ENCODE measurements at places on chromosomes 7 and 10.

GRCh38 chr10:55263327-55263726 lies 462.3 kb upstream of the PCDH15 start:
- DNase-seq: no peak

DNA sequence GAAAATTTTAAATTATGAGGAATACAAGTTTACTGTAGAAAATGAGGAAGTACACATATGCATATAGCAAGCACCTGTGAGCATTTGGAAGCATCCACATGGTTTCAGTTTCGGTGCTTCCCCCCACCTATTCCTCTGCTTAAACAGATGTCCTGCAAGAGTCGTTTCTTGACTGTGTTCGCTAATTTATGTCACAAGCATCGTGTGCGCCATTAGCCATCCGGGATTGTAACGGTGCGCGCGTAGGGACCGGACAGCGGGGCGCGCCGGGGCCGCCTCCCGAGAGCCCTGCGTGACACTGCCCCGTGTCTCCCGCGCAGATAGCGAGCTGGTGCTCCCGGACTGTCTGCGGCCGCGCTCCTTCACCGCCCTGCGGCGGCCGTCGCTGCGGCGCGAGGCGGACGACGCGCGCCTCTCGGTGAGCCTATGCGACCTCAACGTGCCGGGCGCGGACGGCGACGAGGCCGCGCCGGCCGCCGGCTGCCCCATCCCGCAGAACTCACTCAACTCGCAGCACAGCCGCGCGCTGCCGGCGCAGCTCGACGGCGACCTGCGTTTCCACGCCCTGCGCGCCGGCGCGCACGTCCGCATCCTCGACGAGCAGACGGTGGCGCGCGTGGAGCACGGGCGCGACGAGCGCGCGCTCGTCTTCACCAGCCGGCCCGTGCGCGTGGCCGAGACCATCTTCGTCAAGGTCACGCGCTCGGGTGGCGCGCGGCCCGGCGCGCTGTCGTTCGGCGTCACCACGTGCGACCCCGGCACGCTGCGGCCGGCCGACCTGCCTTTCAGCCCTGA lies 90.9 kb downstream of the NEURL1 start:
- DNase-seq: peak; percentile 75

DNA sequence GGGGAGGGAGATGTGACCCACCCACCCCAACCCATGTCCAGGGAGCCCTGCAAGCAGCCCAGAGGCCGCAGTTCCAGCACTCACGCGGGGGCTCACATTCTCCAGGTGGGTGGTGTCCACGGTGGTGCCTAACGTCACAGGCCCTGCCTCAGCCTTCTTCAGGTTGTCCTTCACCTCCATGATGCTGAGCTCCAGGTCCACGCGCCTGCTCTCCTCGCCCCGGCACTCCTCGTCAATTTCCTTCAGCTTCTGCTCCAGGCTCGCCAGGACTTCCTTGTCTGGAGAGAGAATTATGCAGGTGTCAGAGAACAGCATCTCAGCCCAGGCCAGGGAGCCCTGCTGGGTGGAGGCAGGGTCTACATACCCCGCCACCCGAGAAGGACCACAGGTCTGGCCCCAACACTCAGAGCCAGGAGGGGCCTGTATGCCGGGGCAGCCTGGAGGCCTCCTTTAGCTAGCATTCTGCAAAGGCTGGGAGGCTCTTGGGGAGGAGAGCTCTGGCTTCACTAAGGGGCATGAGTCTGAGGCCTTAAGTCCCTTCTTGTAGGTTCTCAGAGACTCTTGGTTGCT lies 58.2 kb downstream of the VWA2 start:
- DNase-seq: no peak

- DNase-seq: no peak
These were observed 61.4 kb downstream of the CPED1 start for GRCh38 chr7:121049897-121050296.

- no peak for DNase-seq
These were observed 44.5 kb upstream of the CAV2 start for GRCh38 chr7:116455009-116455408.

- DNase-seq: no peak
These were observed 162.3 kb upstream of the MTPN start for GRCh38 chr7:136139417-136139816.

DNA sequence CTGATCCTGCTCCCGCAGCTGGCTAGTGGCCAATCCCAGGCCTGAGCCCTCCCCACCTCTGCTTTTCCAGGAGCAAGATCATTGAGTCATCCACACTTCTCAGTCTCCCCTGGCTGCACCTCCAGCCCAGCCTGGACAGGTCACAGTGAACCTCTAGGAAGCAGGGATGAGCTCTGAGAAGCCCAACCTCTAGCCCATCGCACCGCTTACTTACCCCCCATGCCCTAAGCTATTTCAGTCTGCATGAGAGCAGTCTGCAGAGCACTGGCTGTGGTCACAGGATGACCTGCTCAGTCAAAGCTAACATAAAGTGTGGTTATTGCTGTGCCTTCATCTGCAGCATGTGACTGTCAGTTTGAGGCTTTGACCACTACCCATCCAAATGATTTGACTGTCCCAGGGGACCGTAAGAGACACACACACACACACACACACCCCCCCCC lies 129.2 kb downstream of the SORBS1 start:
- no peak for DNase-seq

GRCh38 chr7:51288896-51289622 lies 27.6 kb downstream of the COBL start:
- no peak for DNase-seq

- peak; percentile 75 for DNase-seq
These were observed 34.4 kb upstream of the GRID1 start for GRCh38 chr10:86400705-86401587.
